Caco-2 (cell line): ENCODE measurements at places on chromosomes 5 and 9. TPM values are rescaled to one million over a fixed set of nuclear protein-coding genes. Genes with fewer than 3 reads are reported as not detected.
A peak's percentile ranks its signal among the peaks of the same experiment; 100 is the strongest.

GRCh38 chr5:24788829-24789514, 144.2 kb upstream of the CDH10 start:
- no peak for DNase-seq

GRCh38 chr9:82930116-82930515, 132.8 kb downstream of the RASEF start:
- no peak for DNase-seq

DNA sequence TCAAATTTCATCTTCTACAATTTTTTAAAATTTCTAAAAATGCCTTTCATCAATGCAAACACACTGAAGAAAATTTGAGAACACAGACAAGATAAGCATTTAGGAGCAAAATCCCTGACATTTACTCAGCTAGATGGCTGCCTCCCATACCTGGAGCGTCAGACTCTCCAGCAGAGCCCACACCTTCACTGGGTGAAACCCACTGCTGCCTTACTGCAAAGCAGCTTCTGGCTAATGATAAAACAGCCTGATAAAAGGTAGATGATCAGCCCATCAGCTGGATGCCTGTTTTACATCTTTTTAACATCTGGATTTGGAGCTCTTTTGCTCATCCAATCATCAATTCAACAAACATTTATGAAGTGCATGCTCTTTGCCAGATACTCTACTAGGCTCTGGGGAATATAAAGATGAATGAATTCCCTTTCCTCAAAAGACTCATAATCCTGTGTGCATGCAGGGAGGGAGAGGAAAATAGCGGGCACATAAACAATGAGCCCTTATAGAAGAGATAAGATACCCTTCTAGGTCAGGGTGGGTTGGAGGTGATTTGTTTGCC, 271.2 kb downstream of the SAXO1 start:
- DNase-seq = no peak

DNA sequence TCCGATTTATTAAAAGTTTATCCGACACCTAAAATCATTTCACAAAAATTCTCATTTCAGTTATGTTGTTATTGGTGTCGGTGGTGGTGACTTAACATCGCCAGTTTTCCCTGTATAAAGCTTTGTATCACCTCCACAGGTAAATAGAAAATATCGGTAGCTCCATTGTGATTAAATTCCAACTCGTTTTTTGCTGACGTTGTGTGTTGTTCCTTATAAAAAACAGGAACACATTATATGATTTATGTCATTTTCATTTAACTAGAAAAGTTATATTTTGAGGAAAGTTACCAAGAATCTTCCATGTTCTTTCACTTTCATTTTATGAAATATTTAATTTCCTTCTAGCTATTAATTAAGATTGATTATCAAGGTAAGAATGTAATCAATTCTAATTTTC, 635.9 kb downstream of the CDH18 start:
- DNase-seq = no peak

- DNase-seq = no peak
Measured at GRCh38 chr5:80963966-80964481, 3.9 kb downstream of the RASGRF2 start.

- DNase-seq = no peak
Measured at GRCh38 chr5:156356238-156356637, 29.3 kb downstream of the SGCD start.

GRCh38 chr9:109027176-109027575, 13.9 kb upstream of the CTNNAL1 start:
- DNase-seq = no peak

GRCh38 chr5:121497176-121497575, 354.5 kb upstream of the FTMT start:
- DNase-seq = no peak

- no peak for DNase-seq
Measured at GRCh38 chr5:2219149-2219776, 336.5 kb upstream of the IRX4 start.

DNA sequence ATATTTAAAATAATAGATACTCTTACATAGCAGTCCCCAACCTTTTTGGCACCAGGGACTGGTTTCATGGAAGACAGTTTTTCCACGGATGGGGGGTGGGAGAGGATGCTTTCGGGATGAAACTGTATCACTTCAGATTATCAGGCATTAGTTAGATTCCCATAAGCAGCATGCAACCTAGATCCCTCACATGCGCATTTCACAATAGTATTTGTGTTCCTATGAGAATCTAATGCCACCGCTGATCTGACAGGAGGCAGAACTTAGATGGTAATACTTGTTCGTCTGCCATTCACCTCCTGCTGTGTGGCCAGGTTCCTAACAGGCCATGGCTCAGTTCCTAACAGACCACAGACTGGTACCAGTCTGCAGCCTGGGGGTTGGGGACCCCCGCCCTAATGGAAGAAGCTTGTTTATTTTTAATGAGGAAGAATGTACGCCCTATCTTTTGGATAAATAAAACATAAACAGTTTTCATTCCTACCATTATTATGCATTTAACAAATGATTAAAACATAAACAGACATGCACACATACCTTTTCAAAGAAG, 187.7 kb downstream of the ZSWIM6 start:
- no peak for DNase-seq

GRCh38 chr5:96288845-96289185, 144.2 kb downstream of the PCSK1 start:
- DNase-seq = no peak

DNA sequence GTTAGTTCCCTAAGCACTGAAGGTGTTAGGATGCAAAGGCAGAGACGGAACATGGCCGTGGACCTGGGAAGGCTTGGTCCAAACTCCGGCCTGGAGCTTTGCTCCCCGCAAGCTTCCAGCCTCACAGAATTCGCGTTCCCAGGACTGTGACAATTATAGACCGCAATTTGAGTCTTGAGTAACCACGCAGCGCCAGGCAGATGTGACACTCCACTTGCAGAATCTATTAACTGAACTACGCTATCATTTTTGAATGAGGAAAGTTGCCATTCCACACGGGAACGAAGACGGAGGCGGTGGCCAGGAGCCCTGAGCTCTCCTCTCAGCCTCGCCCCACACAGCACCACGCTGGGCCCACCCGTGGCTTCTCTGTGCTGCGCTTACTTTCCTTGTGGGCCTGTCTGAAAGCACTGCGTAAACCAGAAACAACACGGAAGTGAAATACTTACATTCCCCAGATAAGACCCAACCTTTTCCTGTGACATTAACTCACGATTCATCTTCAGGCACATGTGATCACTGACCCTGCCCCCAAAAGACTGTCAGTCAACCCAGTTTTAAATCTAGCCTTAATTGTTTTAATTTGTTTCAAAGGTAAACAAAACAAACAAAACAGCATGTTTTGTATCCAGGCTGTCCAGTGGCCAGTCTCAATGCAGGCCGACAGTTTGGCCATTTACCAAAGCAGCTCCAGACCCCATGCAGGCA, 16.1 kb upstream of the COL5A1 start:
- DNase-seq = peak; percentile 8

- DNase-seq = no peak
Measured at GRCh38 chr9:83981126-83981871, 694 bp downstream of the RMI1 start.

GRCh38 chr5:143397302-143398052, 6.0 kb downstream of the NR3C1 start:
- no peak for DNase-seq

GRCh38 chr9:96619124-96619465, 548 bp downstream of the CDC14B start:
- DNase-seq = peak; percentile 13

- DNase-seq = no peak
Measured at GRCh38 chr5:154627698-154628678, 127.2 kb upstream of the LARP1 start.

GRCh38 chr5:1118738-1119137, 6.9 kb upstream of the SLC12A7 start:
- DNase-seq = no peak

- no peak for DNase-seq
Measured at GRCh38 chr9:98797491-98797890, 1.1 kb upstream of the ANKS6 start.

DNA sequence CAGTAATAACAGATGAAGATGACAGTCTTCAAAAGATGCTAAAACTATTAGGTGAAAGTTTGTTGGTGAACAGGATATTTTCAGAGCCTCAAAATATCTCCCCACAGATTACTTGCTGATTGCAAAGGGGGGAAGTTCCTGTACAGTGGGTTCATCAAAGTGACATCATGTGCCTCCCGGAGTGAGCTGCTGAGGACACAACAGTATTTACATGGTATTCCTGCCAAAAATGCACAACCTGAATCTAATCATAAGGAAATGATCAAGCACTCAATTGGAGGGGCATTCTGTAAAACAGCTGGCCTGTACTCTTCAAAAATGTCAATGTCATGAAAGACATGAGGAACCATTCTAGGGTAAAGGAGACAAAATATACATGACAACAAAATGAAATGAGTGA, 18.9 kb upstream of the GLIS3 start:
- DNase-seq = no peak

DNA sequence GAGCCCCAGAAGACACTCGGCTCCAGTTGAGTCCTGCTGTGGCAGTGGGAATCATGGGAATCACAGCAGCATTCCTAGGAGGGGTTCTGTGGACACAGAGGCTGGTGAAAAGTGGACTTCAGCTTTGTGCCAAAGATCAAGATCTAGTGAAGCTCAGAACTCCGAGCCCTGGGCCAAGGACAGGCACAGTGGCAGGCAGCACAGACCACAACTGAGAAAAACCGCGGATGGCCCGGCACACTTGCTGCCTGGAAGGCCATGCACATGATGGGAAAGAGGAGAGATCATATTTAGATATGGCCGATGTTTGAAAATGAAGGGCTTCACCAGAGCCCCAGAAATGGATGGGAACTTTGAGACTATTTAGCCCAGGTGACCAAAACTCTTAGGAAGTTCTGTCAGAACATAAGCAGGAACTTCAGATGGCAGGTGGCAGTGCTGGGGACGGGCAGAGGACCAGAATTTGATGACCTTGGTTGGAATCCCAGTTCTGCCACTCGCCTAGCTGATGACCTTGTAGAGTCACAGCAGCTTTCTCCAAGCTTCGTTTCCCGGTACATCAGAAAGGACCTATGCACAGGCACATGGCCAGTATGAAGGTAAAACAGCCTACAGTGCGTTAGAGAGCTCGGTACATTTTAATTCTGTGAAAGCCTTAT, 18.0 kb downstream of the BARHL1 start:
- no peak for DNase-seq

- DNase-seq = no peak
Measured at GRCh38 chr5:67104859-67105258, 91.7 kb downstream of the CD180 start.

- DNase-seq = no peak
Measured at GRCh38 chr5:171927345-171927941, 79.0 kb downstream of the FBXW11 start.

DNA sequence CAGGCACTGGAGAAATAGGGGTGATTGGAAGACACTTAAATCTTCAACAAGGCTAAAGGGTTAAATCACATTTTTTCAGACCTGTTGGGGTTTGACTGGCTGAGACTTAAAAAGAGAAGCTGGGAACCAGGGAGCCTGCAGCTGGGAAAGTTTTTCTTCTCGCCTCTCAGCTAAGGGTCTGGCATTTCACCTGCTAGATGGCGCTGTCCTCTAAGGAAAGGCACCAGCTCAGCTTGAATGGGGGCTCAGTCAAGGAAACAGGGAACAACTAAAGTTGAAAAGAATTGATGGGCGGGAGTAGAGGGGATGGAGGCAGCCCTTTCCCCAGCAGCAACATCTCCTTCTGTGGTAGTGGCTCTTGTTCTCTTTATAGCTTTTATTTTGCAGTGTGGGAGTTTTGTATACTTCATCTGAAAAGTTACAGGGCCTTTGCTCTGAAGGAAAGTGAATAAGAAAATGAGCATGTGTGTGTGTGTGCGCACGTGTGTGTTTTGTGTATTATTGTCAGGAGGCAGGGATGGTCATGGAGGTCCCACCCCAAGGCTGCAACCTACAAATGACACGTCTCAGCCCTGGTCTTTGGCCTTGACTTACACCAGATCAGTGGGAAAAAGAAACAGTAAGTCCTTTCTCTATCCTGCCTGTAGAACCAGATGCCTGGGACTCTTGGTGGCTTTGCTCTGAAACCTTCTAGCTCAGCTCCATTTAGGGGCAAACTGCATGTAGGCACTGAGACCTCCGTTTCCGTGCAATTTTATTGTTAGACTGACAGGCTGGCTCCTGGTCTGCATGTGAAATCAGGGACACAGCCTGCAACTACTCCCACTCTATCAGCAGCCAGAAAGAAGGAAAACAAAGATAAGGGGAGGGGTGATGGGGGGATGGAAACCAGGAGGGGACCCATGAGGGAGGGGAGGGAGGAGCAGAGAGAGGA, 316.2 kb upstream of the CLINT1 start:
- DNase-seq = peak; percentile 67

- DNase-seq = no peak
Measured at GRCh38 chr5:173753307-173754168, 134.6 kb upstream of the CPEB4 start.

- no peak for DNase-seq
Measured at GRCh38 chr9:111657051-111657450, 4.4 kb upstream of the GNG10 start.

GRCh38 chr5:141877356-141878185, 639 bp downstream of the PCDH1 start:
- DNase-seq = no peak

The LMNB1 gene
- 143 and 152 TPM in 2 replicates for total RNA-seq

The CENPK gene
- total RNA-seq = 56.4 TPM in 2 replicates

The KIF24 gene
- 3.9 and 4.4 TPM in 2 replicates for total RNA-seq

The ALDH1A1 gene
- 104 and 119 TPM in 2 replicates for total RNA-seq

The AK8 gene
- 0.88 and 1.0 TPM in 2 replicates for total RNA-seq

The INSL6 gene
- total RNA-seq = not detected in 2 replicates
